Stimulated activated CD4-positive, alpha-beta T cell treated with anti-CD3 and anti-CD28 coated beads, Interleukin-2, amount 100 ng/mL, for 48 hours (primary cell): ENCODE measurements at places on chromosomes 6 and 20.

GRCh38 chr6:42042108-42042507, 8.2 kb upstream of the TAF8 start:
- no peak for DNase-seq

DNA sequence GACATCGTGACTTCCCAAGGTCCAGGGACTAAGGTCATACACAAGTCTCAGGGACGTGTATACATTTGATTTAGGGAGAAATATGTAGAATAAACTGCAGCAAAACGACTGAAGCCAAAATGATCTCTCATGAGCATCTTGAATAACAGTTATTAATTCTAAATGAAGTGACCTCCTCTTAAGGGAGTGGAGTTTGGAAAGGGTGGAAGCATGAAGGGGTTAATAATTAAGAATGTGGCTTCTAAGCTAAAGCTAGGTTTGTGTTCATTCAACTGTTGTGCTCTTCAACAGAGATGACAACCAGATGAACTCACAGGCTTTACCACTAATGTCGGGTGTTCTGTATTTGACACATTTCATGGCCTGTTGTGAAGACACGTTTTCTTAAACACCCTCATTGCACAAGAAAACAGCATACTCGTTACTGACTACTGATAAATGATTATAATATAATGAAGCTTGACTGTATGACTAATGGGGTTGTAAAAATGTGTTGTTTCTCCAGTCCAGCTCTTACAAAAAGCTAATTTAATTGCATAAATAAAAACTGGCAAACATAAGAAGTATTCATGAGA, 1.5 kb downstream of the PPP1R14C start:
- no peak for DNase-seq

DNA sequence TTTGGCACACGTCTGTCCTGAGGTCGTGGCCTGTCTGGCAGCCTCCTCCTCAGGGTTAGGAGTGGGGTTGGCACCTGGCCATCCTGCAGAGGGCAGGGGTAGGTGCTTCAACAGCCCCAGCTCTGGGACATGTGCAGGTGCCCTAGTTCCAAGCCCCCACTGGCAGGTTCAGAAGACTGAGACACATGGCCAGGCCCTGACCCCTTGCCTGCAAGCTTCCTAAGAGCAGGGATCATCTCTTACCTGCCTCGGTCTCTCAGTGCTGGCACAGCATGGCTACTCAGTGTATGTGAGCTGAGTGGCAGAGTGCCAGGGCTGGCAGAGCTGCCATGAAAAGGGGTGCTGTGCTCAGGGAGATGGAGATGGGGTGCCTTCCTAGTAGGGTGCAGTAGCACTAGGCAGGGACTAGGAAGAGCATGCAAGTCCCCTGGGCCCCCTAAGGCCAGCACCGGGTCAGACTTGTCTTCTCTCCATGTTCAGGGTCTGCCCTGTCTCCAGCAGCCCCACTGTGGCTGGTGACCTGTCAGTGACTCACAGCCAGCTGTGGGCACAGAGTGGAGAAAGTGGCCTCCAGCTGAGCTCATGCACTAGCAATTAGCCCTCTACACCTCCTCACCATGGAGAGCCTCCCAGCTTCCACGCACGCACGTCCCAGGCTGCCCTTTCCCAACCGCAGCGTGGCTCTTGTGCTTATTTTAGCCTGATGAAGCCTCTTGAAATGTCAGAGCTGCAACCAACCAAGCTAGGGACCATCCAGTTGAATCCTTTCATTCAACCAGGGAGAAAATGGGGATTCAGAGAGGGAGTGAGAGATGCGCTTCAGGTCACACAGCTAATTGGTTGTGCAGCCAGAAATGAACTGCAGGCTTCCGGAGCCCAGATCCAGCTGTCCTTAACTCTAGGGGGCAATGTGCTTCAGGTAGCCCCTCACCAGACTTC, 116.6 kb downstream of the MRPL14 start:
- DNase-seq, result no peak

DNA sequence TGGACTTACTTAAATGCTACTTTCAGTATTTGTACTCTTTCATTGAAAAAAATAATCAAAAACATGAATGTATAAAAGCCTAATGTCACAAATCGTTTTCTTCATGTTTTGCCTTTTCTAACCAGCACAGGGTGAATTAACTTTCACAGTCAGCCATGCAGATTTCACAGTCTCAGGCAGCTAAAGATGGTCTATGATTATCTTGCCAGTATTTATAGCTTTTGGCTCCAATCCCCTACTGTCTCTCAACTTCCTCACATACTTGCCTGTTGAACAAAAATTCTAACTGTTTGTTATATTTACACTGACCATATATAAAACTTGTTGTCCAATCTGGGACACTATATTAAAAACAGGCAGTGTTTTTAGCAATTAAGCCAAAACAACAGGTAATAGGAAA, 358.2 kb downstream of the ARHGAP18 start:
- DNase-seq, result no peak

GRCh38 chr20:13261460-13262301, 40.6 kb downstream of the ISM1 start:
- DNase-seq, result peak; percentile 57

GRCh38 chr6:170505306-170505705, 47.8 kb downstream of the PSMB1 start:
- no peak for DNase-seq

DNA sequence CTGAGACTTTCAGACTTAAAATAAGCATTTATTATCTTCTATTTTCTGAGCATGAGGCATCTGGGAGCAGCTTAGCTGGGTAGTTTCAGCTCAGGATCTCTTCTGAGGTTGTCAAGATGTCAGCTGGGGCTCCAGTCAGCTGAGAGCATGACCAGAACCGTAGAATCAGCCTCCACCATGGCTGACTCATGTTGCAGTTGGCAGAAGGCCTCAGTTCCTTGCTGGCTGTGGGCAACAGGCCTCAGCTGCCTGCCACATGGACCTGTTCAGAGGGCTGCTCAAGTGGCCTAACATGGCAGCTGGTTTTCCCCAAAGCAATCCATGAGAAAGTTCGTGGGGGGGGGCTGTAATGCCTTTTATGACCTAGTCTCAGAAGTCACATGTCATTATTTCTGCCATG, 142.3 kb downstream of the LY86 start:
- no peak for DNase-seq

DNA sequence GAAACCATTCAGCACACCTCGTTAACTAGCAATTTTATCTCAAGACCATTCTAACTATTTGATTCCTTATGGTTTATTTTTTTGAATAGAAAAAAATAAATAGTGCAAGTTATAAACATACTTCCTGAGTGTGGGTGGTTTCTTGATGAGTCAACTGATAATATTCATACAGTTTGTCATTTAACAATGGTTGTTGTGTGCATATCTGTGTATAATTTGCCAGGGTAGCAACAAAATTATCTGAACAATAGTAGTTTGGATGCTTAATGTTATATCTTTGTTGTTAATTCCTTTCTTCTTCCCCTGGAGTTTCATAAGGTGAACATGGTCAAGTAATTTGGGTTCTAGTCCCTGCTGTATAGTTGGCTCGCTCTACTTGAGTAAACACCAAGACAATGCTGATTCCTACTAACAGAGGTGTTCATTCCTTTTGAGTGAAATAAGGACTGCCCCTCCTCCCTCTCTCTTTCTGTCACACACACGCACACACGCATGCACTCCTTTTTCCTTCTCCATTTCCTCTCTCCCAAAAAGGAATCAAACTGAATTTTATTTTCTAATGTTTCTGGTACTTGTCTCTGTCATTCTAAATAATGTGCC, 938.1 kb upstream of the EPHA7 start:
- no peak for DNase-seq

- DNase-seq, result no peak
These were observed 52.6 kb downstream of the CNKSR3 start for GRCh38 chr6:154457881-154458284.

- DNase-seq, result no peak
These were observed 171.6 kb downstream of the FOXC1 start for GRCh38 chr6:1781152-1781816.

- no peak for DNase-seq
These were observed 41.9 kb downstream of the EYA2 start for GRCh38 chr20:46936415-46937156.

DNA sequence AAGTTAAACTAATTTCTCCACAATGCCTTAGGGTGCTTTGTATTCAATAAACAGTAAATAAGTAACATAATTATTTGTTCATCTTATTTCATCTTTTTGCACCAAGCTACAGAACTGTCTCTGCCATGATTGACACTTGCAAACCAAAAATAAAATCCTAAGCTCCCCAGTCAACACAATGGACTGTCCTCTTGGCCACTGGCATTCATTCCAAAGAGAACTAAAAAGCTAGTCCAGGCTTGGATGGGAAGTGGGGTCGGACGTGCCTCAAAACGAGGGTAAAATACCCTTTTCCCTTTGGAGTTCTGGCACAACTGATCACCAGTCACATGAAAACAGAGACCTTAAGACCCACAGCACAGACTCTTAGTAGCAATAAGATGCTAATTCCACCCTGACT, 66.4 kb upstream of the THBS2 start:
- no peak for DNase-seq

DNA sequence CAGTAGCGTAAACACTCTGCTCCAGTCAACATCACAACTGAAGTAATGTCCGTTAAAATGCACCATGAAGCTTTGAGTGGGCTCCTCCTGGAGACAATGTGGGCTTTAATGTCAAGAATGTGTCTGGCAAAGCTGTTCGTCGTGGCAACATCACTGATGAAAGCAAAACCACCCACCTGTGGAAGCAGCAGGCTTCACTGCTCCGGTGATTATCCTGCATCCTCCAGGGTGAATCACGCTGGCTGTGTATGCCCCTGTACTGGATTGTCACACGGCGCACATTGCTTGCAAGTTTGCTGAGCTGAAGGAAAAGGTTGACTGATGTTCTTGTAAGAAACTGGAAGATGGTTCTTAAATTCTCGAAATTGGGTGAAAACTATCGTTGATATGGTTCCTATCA, 128.5 kb downstream of the MOXD1 start:
- no peak for DNase-seq

- no peak for DNase-seq
These were observed 6.4 kb upstream of the ABHD16B start for GRCh38 chr20:63854766-63855362.

- no peak for DNase-seq
These were observed 84.5 kb upstream of the MCHR2 start for GRCh38 chr6:100078509-100078908.

DNA sequence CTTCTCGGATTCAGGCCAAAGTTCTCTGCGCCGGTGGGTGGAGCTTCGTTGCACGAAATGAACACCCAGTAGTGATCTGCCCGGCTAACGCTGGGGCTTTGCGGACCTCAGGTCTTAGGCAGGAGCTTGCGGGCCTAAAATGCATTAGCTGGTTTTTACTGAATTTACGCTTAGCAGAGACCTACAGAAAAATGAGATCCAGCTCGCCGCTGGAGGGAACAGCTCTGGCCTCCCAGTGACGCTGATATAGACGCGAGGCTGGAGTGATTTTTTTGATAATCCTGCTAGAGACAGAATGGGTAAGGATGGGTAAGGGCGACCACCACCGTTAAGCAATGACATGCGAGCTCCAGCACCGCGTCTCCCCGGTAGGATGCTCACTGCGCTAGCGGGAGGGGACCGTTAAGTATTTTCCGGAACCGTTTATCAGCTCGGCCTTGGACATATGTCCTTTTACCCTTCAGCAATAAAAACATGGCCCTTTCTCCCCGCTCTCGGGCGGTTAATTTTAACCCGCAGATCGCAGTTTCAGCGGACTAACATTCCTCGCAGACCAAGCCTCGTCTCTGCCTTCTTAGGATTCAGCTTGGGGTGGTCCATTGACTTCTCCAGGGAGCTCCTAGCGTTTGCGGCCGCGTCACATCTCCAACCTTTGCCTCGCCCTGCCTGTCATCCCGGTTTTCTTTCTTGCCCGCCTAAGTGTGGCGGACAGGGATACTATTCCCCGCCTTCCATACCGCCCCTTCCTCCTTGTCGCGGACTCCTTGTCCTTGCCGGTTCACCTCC, 109.3 kb downstream of the GPX5 start:
- DNase-seq, result no peak

- peak; percentile 91 for DNase-seq
These were observed at the start of gene FKBP1A for GRCh38 chr20:1392693-1393506. Gene FKBP1A, minus strand, starts transcription at chr20:1393054. Its CDS starts 56 bp downstream, at chr20:1392998.

GRCh38 chr6:169340395-169340794, 86.7 kb upstream of the THBS2 start:
- no peak for DNase-seq

DNA sequence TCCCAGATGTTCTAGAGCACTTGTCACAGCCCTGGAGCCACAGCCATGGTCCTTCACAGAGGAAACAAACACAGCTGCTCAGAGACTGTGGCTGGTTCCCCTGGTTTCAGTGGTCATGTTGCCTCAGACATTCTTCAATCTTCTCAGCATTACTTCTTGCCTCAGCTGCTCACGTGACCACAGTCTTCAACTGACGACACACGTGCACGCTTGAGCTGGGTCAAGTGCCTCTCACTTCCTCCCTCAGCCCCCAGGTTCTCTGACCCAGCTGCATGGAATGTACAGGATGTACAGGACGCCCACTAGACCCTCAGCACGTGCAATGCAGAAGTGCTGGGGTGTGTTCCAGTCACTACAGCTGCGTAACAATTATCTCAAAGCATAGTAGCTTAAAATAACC, 159.8 kb upstream of the GGTLC1 start:
- DNase-seq, result no peak

GRCh38 chr20:38680500-38681306, 43.6 kb upstream of the SLC32A1 start:
- peak; percentile 16 for DNase-seq

- DNase-seq, result no peak
These were observed 143.5 kb upstream of the SUPT3H start for GRCh38 chr6:45521226-45521625.

DNA sequence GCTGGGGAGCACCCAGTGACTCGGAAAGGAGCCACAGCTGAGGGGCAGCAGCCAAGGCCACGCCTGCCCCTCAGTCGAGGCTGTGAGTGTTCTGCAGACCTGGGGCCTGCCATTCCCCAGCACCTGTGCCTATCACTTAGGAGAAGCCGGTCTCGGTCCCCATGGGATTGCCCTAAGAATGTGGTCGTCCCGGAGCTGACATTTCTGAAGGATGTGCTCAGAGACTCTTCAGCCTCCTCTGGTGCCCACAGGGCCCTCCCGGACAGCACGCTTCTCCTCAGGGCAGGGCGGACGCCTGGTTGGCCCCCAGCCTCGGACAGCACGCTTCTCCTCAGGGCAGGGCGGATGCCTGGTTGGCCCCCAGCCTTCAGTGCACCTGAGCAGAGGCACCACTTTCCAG, 223.9 kb downstream of the ERMARD start:
- DNase-seq, result no peak

GRCh38 chr6:14165091-14165490, 47.5 kb downstream of the CD83 start:
- DNase-seq, result no peak
